ENCODE measurements at places on chromosomes 7 and 10.

DNA sequence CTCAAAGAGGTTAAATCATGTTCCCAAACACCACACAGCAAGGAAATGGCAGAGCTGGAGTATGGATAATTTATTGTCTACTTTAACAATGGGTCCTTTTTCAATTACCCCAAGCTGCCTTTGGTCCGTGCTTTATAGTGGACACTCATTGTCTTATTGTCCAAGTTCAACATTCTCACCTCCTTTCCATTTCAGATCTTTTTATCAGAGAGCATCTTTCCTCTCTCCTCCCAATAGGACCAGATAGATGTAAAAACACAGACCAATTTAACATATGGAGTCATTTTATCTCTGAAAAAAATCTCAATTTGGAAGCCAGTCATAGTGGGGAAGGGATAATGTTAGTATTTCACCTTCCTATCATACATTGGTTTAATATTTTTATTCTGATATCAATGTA lies 83.5 kb upstream of the WAC start:
- DNase-seq: no peak

- DNase-seq: no peak
Observed at GRCh38 chr10:61052469-61053205, 108.7 kb upstream of the RHOBTB1 start.

DNA sequence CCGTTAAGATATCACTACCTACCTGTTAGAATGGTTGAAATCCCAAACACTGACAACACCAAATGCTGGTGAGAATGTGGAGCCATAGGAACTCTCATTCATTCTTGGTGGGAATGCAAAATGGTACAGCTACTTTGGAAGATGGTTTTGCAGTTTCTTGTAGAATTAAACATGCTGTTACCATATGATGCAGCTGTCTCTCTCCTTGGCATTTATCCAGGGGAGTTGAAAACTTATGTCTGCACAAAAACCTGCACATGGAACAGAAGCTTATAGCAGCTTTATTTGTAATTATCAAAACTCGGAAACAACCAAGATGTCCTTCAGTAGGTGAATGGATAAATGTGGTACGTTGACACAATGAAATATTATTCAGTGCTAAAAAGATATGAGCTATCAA lies 199.5 kb downstream of the BICC1 start:
- no peak for DNase-seq

GRCh38 chr10:43322769-43323168 lies 48.7 kb upstream of the FXYD4 start:
- peak; percentile 91 for DNase-seq

GRCh38 chr10:103470761-103471653 lies 8.0 kb downstream of the CALHM3 start:
- no peak for DNase-seq

- no peak for DNase-seq
Observed at GRCh38 chr10:51092402-51092801, 18.1 kb downstream of the PRKG1 start.

DNA sequence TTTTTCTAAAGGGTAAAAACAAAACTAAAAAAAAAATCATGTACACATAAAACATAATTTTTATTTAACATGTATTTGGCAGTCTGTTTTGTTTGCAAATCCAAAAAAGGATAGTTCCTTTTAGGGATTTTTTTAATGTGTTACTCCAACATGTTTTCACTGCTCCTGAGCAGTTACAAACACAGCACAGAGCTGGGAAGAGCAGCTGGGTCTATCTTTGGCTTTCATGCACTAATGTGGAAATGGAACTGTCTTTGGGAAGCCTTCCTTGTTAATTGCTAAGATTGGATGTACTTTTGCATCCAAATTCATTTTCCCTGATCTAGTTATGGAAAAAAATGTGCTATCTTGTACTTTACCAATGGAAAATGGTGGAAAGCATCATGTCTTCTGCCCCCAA lies 1035.1 kb downstream of the CNTNAP2 start:
- DNase-seq: no peak

DNA sequence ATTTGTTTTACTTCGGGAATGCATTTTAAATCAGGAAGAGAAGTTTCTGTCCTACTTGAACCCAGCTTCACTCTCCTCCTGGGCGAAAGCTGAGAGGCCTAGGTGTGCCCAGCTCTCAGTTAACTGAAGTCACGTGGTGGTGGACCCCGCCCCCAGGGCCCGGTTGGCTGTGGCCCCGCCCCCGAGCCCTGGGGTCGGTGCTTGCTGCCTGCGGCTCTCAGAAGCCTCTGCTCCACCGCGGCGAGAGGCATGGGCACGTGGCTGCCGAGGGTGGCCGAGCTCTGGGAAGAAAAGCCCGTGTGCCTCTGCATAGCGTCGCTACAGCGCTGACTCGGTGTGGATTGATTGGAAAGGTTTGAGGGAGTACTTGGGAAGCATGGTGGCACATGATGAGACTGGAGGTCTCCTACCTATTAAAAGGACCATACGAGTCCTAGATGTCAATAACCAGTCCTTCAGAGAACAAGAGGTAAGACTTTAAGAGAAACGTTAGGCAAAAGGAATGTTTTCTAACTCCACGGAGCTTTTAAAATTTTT lies 34.1 kb downstream of the NET1 start:
- no peak for DNase-seq

GRCh38 chr10:89741126-89741762 lies 39.9 kb downstream of the KIF20B start:
- DNase-seq: no peak

- DNase-seq: no peak
Observed at GRCh38 chr10:52481986-52482555, 168.0 kb downstream of the DKK1 start.

- no peak for DNase-seq
Observed at GRCh38 chr7:32299133-32299702, 191.0 kb downstream of the LSM5 start.

DNA sequence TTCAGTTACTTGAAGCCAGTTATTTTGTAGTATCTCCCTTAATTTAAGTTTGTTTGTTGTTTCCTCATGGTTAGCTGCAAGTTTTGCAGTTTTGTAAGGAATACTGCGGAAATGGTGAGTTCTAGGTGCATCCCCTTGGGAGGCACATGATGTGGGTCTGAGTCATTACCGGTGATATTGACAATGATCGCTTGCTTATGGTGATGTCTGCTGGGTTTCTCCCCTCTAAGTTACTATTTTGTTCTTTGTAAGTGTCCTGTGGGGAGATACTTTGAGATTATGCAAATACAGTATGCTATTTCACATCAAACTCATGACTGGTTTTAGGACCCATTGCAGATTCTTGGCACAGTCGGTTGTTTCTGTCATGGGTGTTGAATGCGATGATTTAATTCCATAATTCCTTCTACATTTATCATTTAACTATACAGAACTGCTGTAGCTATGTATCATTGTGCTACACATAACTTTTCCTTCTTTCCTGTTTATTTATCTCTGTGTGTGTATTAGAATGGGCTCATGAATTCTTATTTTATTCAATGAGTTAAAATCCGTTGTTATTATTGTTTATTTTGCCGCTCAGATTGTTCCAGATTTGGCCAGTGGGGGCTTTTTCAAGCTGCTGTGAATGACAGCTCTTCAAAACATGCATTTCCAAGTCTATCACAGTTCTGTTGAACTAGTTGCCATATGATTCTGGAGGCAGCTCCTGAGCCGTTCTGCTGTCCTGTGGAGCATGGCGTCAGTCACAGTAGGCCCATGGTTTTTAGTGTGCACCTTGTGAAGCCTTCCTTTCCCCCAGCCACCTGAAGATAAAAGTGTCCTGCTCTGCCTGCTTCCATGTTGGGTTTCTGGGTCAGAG lies 18.4 kb downstream of the TSPAN14 start:
- no peak for DNase-seq

- DNase-seq: no peak
Observed at GRCh38 chr7:44338600-44338999, 13.2 kb upstream of the CAMK2B start.

GRCh38 chr10:82969405-82969804 lies 1094.4 kb downstream of the NRG3 start:
- DNase-seq: no peak

DNA sequence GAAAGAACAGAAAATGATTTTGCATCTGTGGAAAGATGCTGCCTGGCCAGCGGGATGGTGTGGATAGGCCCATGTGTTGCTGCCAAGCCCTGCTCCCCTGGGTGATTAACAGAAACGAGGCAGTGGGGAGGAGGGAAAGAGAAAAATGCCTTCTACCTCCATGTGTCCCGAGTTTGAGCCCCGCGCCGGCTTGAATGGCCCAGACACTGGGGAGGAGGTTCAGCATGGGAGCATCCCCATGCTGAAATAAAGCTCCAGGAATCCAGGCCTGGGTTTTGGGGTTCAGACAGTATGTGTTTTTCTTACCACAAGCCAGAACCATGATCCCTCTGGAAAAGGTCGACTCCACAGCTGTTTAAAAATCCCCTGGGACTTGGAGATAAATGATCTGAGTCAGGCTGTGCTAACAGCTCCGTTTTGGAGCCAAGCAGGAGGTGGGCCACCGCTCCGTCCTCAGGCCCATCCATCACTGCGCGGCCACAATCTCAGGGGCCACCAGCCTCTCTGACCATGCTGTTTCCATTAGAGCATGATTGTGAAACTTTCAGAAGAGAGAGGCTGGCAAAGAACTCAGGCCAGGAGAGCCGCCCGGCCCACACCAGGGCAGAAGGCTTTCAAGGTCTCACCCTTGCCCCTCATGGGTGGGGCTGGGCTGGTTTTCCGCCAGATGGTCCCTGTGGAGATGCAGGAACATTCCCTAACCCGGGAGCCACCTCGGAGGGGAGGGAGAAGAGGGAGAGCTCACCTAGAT lies 299.7 kb downstream of the ZEB1 start:
- no peak for DNase-seq

DNA sequence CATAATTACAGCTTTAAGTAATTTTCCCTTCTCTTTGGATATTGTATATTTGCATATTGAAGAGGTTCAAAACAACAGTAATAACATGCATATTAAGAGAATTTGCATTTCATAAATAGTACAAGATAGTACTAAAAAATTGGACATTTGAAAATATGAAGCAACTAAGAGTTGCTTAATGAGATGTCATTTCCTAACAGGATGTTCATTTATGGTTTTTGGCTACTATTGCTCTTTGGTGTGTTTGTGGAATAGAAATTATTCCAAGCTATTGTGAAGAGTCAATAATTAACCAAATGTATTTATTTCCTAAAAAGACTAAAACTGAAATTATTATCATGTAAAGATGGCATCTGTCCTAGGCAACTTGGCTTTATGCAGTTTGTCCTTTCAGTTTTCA lies 4.1 kb upstream of the SGCE start:
- no peak for DNase-seq

DNA sequence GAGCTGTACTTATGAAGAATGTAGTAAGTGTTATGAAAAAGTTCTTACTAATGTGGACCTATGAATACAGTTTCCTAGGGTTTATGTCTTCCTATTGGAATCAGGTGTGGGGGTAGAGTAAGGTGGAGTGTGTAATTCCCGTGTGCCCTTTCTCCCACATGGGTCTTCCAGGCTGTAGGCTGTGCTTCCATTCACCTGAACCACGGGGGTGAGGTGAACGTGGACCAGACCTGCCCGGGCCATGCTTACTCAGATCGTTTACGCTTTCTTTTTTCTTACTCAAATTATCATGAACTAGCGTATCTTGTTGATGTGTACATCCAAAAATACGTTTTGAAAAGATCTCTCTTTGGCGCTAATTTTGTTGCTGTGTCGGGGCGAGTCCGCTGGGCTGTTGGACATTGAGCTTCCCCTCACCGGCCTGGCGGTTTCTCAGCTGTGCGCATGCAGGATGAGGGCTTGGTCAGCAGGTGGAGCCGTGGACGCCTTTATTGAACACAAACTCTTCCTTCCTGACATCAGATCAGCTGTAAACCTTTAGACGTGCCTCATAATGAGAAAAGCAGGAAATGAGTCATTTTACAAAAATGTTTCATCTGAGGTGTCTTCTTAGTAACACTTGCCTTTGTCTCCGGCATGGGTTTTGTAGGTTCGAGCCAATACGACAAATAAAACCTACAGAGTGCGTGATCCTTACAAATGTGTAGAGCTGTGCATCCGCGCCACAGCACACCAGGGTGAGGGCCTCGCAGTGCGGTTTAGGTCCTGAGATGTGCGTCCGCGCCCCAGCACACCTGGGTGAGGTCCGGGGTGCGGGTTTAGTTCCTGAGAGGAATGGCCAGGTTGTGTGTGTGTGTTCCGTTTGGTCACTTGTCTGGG lies 53.8 kb downstream of the WDR37 start:
- no peak for DNase-seq

Data from caudate nucleus (tissue), 63 donors.